ENCODE measurements at places on chromosomes 7 and 10. TPM values are rescaled to one million over a fixed set of nuclear protein-coding genes. Genes with fewer than 3 reads are reported as not detected.

The NPTX2 gene
- 0.43 TPM for total RNA-seq

The GPR85 gene
- total RNA-seq, result 4.6 TPM

The CPA2 gene
- total RNA-seq, result not detected

The SPDYE6 gene
- total RNA-seq, result not detected

GRCh38 chr7:28544453-28545117, 132.3 kb downstream of the CREB5 start:
- DNase-seq, result no peak

DNA sequence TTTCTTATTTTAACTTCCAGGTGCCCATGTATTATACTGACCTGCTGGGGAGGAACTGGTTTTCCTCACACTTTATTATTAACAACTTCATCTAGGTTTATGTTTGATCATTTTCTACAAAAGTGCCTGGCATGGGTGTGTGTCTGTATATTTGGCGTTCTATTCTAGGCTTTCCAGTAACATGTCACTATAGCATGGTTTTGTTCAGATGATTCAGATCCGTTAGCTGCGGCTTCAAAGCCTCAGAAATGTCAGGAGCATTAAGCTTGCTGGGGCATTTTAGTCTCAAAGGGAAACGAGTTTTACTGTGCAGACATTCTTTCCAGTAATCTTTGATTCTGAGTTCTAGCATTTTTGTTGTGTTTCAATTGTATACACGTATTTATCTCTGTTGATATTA, 2.3 kb downstream of the INPP5A start:
- no peak for DNase-seq
